Neural progenitor cell (in vitro differentiated cells): ENCODE measurements at places on chromosomes 1 and 21.

DNA sequence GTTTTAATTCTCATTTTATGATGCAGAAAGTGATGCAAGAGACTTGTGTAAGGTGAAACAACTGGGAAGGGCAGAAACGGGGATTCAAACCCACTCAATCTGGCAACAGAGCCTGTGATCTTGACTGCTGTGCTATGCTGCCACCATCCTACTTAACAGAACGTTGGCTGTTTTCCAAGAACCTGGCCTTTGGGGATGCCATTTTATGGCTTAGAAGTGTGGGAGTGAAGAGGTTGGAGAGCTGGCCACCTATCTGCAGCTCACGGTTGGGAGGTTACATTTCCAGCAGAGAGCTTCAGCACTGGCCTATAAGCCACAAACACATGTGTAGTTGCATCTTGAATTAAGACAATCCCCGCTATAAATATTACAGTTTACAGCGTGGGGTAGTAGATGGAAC, 235.3 kb downstream of the PRDM2 start:
- no peak for DNase-seq

DNA sequence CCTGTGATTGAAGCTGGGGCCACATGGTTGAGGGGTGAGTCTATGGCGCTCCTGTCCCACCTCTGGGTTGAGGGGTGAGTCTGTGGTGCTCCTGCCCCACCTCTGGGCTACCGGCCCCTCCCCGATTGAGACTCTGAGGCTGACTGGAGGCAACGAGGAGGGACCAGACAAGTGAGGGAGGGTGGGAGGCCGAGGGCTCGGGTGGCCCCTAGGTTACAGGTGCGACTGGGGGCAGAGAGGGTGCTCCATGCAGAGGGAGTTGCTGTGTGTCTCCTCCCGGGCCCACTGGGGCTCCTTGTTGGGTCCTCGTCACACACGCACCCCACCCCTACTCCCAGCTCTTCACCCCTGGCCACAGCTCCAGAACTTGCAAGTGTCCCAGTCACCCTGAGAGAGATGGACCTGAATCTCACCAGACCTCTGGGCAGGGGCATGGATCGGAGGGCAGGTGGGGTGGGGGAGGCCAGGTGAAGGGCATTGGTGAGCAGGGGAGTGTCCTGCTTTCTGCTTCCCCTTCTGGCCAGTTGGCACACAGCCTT, 12.8 kb downstream of the LDLRAP1 start:
- DNase-seq: no peak

DNA sequence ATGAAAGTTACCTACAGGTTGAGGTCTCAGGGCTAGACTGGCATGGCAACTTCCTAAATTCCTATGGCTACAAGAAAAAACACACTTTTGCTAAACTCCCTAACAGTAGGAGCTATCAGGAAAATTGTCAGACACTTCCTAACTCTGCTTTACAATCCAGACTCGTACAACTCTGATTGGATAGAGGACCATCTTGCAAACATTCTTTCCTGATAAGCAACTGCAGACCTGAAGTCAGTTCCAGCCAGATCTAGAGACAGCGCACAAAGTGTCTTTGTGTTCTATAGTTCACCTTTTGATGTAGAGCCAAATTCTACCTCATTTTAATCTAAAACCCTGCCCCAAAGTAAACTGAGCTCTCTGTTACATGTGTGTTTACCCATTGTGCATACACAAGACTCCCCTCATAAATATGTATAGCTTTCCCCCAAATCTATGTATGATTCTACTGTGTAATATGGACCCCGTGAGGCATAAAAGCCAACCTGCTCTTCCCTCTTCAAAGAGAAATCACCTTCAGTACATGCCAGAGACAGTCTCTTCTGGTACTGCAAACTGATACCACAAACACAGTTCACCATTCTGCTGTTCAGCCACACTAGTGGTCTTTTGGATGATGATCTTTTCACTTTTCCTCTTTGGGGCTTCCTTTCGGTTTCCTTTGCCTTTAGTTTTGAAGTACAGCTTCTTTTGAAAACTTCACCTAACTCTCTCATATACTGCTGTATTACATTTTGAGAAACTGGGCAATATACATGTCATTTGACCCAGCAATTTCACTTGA, 21.7 kb downstream of the ZP4 start:
- no peak for DNase-seq

DNA sequence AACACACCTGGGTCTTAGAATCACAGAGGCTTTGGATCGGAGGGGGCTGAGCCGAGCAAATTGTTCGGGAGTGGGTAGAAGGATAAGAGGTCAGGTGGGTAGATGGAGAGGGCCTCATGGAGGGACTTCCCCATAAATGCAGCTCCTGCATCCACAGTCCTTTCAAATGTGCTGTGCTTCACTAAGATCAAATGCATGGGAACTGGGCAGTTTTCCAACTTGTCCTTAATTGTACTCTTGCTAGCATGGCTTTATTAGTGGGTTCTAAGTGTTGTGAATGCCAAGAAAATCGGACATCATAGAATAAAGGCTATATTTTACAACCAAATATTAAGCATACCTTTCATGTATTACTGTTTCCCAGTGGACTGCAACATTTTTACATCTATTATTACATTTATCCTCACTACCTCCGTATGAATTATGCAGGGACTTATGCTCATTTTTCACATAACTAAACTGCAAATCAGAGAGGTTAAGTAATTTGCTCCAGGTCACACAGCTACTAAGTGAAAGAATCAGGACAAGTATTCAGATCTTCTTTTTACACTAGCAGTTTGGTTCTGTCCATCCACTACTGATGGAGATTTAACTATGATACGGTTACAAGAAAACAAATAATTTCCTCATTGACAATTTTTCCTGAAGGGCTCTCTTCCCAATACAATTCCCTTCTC, 174.5 kb upstream of the RUNX1 start:
- no peak for DNase-seq

DNA sequence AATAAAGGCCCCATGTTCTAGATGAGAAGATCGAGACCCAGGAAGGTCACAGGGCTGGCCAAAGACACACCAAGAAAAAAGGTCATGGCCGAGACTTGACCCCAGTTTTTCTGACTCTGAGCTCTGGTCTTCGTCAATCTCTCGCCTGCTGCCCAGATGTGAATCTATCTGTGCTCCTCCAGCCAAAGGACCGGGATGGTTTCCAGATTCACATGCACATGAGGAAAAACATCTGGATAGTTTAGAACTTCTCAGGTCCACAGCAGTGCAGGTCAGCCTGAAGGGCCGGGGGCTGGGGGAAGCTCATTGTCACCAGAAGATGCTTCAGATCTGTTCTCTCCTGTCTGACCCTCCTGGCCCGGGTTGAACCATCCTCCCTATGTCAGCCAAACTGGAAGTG, 49.0 kb downstream of the KCNN3 start:
- DNase-seq: no peak

GRCh38 chr1:15951341-15952153, 24.4 kb downstream of the ZBTB17 start:
- DNase-seq: no peak

GRCh38 chr1:116988908-116989307, 12.7 kb upstream of the CD101 start:
- no peak for DNase-seq

DNA sequence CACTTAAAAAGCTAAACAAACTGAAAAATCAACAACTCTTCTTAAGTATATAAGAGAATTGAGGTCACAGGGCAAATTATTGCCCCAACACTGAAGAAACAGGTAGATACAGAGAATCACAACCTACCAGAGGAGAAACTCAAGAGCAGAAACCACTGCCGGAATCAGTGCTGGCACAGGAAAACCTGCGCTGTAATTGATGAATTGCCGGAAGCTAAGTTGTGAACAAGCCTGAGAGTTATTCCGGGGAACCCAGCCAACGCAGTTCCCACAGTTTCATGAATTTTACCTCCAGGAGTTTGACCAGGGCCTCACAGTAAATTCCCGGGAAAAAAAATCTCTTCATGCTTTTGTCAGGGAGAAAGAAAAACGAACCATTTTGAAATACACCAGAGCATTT, 657.1 kb upstream of the BRINP3 start:
- DNase-seq: no peak

GRCh38 chr1:228346731-228347130, 59.9 kb downstream of the TRIM11 start:
- DNase-seq: no peak

DNA sequence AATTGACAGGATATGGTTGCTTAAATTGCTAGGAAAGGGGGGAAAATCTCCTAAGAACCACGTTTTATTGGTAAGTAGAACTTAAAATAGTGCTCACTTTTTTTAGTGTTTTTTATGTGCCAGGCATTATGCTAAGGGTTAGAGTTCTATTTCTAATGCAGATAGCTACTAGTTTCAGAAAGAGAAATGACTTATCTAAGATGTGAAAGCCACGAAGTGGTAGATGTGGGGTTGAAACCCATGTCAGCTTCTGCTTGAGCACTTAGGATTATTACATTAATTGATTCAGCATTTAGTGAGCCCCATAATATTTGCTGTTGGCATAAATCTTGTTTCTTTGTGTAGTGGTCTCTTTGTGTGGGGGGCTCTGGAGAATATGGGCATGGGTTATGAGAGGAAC, 24.7 kb downstream of the CACHD1 start:
- DNase-seq: no peak

DNA sequence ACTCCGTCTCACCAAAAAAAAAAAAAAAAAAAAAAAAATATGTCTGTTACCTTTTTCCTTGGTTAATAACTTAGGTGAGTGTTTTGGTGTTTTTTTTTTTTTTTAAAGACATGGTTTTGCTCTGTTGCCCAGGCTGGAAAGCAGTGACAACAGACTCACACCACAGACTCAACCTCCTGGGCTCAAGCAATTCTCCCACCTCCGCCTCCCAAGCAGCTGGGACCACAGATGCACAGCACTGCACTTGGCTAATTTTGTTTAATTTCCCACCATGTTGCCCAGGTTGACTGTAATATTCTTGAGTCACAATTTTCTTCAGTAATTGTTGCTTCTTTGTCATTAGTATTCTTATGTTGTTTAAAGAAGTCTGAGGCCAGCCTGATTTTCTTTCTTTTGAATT, 149.2 kb upstream of the SYT6 start:
- no peak for DNase-seq

DNA sequence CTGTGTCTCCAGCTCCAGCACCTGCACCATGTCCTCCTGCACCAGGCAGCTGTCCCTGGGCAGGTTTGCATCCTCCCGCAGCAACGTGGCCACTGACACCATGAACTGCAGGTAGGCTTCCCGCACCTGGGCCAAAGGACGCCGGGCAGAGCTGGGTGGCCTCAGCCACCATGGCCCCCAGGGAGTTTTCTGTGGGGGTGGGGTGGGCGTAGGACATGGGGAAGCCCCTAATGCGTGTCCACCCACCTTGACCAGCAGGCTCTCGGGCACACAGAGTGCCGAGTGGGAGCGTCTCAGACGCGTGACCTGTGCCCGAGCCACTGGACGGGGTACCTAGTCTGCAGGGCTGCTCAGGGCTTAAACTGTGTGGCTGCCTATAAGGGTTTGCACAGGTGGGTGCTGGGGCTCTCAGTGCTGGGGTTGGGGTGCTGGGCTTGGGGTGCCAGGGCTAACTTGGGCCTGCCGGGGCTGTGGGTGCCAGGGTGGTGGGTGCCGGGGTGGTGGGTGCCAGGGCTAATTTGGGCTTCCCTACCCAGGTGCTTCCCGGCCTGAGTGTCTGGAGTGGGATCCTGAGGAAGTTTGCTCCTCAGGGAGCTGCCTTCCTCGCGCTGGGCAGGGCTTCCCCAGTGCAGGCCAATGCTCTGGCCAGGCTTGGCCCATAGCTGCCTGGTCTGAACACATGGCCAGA, 17.7 kb downstream of the PRXL2B start:
- DNase-seq: no peak

- DNase-seq: no peak
Measured at GRCh38 chr1:56535939-56536338, 43.4 kb downstream of the PLPP3 start.

DNA sequence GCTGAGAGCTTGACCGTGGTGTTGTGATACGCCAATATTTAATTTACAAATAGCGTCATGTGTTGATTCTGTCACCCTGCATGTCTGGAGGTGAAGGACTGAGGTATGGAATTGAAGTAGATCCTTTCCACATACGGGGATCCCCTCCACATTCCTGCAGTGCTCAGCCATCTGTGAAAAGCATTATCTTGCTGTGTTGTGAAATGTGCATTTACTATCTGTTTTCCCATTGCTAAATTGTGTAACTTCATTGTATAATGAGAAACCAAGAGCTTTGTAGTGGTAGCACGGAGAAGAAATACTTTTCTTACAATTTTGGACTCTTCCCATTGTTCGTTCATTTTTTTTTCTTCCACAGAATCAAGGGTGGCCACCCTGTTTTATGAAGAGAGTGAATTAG, 577.3 kb upstream of the ZP4 start:
- no peak for DNase-seq

DNA sequence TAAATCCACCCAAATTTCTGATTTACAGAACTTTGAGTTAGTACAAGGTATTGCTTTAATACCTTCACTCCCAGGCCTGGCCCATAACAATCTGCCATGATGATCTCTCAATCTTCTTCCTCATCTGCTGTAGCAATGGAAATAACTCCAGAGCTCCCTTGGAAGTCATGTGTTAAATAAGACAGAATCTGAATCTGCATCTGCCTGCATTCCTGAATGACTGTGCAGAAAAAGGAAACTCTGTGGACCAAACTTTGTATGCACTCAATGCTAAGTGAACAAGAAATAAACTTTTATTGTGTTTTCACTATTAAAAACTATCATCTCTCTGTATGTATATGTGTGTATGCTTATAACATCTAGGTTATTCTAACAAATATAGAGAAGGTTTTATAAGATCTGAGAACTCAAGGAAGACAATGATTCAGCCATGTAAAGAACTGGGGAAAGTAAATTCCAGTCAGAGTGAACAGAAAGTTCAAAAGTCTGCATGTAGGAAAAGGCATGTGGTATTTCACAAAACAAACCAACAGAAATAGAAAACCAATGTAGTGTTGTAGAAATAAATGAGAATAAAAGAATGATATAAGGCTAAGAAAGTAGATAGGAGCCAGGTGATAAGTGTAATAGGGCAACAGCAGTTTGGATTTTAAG, 390.2 kb downstream of the USH2A start:
- no peak for DNase-seq

DNA sequence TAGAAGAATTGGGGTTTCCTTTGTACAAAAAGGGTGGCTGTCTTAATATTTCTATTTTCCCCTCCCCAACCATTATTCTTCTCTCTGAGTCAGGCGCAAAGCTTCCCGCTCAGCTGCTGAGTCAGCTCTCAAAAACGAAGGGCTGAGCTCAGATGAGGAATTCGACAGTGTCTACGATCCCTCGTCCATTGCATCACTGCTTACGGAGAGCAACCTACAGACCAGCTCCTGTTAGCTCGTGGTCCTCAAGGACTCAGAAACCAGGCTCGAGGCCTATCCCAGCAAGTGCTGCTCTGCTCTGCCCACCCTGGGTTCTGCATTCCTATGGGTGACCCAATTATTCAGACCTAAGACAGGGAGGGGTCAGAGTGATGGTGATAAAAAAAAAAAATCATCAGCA, 3.0 kb upstream of the TUFT1 start:
- no peak for DNase-seq

GRCh38 chr1:214570442-214570841, 19.0 kb upstream of the PTPN14 start:
- DNase-seq: no peak

- peak; percentile 21 for DNase-seq
Measured at GRCh38 chr1:239816081-239816782, 275.5 kb upstream of the FMN2 start.
